Stimulated activated CD8-positive, alpha-beta memory T cell treated with anti-CD3 and anti-CD28 coated beads, Interleukin-15, amount 100 ng/mL, for 24 hours (primary cell): ENCODE measurements at places on chromosomes 13 and 19.

GRCh38 chr13:67355812-67356476 is 125.8 kb upstream of the PCDH9 start:
- DNase-seq = no peak

DNA sequence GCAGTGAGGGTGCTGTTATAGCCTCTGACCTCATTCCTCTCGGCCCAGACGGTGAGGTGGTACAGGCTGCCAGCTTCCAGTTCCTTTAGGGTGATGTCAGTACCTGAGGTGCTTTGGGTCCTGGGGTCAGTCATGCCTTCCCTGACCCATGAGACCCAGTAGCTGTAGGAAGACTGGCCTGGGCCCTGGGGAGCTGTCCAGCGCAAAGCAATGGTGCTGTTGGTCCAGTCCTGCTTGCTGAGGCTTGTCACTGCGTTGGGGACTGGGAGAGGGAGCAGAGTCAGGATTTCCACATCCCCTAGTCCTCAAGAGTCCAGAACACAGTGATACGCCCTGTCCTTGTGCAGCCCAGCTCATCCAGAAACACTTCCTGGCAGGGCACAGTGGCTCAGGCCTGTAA is 10.7 kb downstream of the PTPRH start:
- no peak for DNase-seq

DNA sequence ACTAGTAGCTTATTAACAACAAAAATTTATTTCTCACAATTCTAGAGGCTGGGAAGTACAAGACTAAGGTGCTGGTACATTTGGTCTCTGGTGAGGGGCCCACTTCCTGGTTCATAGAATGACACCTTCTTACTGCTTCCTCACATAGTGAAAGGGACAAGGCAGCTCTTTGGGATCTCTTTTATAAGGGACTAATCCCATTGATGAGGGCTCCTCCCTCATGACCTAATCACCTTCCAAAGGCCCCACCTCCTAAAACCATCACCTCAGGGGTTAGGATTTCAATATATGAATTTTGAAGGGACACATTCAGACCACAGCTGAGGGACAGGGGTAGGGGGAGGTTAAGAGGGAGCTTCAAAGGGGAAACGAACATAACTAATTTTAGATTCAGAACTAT is 20.3 kb downstream of the SPART start:
- no peak for DNase-seq

DNA sequence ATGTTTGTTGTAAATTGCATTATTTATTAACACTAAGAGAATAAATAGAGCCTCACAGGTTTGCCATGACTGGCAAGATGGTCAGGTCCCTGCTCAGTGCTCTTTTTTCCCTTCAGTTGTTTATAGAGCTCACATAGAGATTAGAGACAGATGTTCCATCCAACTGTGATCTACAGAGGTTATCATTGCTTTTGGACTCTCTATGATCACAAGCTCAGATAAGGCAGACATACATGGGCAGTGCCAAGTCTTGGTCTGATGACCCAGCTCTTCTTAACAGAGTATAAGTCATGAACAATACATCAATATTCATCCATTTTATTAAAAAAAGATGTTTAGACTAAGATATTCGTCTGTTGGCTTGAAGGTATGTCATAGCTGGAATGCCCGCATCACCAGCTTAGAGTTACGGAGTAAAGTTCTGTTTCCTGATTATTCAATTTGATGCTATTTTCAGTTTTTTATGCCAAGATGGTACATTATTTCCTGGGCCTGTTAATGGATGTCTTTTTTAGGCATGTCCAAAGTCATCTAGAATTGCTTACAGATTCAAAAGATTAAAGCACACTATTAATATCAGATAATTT is 729.8 kb upstream of the SLC10A2 start:
- no peak for DNase-seq

DNA sequence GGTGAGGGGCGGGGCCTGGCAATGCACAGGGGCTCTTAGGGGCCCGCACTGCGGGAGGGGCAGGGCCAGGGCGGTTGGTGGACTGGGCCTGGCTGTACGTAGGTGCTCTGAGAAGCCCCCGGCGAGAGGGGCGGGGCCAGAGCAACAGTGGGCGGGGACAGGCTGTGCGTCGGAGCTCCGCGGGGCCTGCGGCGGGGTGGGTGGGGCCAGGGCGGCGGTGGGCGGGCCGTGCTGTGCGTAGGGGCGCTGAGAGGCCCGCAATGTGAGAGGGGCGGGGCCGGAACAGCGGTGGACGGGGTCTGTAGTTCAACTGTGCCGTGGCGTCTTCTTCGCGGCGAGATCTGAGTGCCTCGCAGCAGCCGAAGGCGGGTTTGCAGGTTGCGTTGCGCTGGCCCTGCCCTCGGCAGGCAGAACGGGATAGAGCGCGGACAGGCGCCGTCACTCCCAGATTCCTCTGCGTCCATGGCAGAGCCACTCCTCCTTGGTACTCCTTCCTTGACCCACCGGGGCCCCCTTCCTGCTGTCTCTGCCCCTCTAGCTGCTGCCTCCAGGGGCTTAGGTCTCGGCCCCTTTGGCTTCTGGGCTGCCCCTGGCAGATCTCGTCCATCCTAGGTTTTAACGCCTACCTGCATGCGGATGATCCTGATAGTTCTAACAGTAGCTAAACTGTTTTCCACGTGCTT is 33.2 kb downstream of the CCNE1 start:
- peak; percentile 89 for DNase-seq

- no peak for DNase-seq
Observed at GRCh38 chr19:51708811-51709210, 15.0 kb downstream of the HAS1 start.

DNA sequence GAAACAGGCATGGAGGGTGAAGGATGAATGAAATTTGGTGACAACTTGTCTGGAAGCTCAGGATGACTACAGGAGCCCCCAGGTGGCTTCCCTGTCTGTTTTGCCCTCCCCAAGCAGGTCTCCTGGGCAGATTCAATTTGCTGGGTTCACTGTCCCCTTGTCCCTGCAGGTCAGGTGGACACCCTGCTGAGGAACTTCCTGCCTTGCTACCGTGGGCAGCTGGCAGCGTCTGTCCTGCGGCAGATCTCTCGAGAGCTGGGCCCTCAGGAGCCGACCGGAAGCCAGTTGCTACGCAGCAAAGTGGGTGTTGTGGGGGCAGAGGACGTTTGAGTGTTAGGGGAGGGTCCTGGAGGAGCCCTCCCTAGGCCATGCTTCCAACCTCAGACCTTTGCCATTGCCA is 19.1 kb downstream of the PGLS start:
- DNase-seq = no peak

GRCh38 chr13:89899302-89900103 is 1448.0 kb upstream of the MIR17HG start:
- no peak for DNase-seq

GRCh38 chr19:35267818-35268535 is 785 bp upstream of the USF2 start:
- DNase-seq = peak; percentile 64

DNA sequence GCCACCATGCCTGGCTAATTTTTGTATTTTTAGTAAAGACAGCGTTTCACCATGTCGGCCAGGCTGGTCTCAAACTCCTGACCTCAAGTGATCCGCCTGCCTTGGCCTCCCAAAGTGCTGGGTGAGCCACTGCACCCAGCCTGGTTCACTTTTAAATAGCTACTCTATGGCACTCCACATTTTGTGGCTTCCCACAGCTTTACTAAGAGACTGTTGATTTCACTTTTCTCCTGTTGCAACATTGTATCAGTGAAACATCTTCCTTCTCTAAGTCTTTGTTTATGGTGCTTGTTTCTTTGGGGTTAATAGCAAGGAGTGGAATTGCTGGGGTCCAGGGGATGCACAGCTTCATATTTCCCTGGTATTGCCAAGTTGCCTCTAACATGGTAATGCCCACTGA is 12.3 kb downstream of the TMEM38A start:
- no peak for DNase-seq

- DNase-seq = no peak
Observed at GRCh38 chr13:43786766-43787517, at the start of gene ENOX1. Gene ENOX1 (minus strand): TSS chr13:43786972.

- DNase-seq = no peak
Observed at GRCh38 chr19:38340927-38341326, 5.3 kb downstream of the CATSPERG start.

GRCh38 chr13:46751811-46752635 is 44.9 kb downstream of the ESD start:
- DNase-seq = peak; percentile 2

DNA sequence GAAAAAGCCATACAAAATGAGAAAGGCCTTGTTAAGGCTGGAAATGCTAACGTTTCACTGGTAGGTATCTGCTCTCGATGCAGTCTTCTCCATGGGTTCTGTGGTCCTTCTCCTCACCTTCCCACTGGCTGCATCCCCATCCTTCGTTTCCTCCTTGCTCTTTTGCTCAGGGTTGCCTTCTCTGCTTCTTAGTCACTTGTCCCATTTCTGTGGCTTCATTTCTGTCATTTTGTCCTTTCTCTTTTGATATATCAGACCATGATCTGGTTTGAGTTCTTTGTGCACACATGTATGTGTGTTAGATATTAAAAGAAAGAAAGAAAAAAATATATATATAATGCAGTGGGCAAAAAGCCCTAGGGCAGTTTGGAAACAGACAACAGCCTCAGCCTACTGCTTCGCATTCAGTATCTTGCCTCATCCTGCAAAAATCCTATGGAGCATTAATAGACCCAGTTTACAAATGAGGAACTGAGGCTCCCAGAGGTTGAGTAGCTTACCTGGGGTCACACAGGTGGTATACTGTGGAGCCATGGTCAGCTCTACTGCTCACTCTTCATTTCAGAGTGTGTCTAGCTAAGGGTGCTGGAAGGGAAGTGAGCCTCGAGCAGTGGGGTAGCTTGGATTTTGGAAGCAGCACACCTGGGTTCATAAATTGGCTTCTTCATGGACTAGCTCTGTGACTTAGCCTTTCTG is 57.6 kb upstream of the MEDAG start:
- DNase-seq = no peak

GRCh38 chr13:110965755-110966134 is 50.9 kb upstream of the ANKRD10 start:
- DNase-seq = no peak

DNA sequence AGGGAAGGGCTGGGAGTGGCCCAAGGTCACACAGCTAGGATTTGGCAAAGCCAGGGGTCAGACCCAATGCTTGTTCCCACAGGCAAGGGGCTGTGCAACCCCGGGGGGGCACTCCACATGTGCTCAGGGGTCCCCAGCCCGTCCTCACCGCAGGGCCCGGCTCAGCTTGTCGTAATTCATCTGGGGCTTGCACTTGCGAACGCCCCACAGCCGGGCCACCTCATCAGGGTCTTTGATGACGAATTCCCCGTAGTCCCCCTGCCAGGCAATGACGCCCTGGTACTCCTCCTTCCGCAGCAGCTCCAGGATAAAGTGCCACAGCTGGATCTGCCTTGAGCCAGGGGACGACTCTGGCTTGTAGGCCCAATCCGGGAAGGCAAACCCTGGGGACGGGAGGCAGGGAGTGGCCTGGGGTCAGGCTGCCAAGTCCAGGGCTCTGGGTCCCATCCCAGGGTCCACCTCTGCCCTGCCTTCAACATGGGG is 4.7 kb downstream of the ERF start:
- no peak for DNase-seq

GRCh38 chr13:94169454-94170144 is 309.9 kb downstream of the DCT start:
- DNase-seq = no peak
